Stimulated activated CD4-positive, alpha-beta T cell treated with anti-CD3 and anti-CD28 coated beads, TNF-alpha, amount 100 ng/mL, for 4 hours (primary cell): ENCODE measurements at places on chromosomes 12 and 14.

DNA sequence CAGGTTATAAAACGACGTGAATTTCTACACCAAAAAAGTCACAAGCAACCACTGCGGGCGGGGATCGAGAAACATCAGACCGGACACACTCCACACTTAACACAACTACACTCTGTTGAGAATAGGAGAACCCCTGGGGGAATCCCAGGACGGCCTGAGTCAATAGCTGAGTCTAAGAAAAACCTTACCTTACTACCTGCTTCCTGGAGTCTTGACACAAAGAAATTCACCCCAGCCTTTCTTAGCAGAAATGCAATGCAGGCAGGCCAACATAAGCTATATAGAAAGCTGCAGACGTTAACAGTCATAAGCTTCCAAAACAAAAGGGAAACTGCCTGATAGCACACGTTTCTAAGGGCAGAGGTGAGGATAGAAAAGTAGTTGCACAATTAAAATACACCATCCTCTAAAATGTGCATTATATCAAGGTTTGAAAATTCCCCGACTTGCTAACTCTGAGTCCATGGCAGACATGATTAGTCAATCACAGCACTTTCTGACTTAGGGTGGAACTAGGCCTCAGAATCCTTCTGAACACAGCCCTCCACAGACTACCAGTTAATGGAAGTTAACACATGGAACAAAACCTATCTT, 68.0 kb downstream of the CCDC88C start:
- no peak for DNase-seq

GRCh38 chr12:93008044-93008778, 79.1 kb upstream of the EEA1 start:
- no peak for DNase-seq

GRCh38 chr12:130145731-130146130, 16.5 kb upstream of the FZD10 start:
- DNase-seq, result no peak

GRCh38 chr12:132428936-132429601, 60.9 kb upstream of the FBRSL1 start:
- no peak for DNase-seq

- DNase-seq, result no peak
These were observed 40.7 kb upstream of the RIN3 start for GRCh38 chr14:92472860-92473259.

GRCh38 chr12:5267603-5268423, 164.1 kb upstream of the NTF3 start:
- no peak for DNase-seq

DNA sequence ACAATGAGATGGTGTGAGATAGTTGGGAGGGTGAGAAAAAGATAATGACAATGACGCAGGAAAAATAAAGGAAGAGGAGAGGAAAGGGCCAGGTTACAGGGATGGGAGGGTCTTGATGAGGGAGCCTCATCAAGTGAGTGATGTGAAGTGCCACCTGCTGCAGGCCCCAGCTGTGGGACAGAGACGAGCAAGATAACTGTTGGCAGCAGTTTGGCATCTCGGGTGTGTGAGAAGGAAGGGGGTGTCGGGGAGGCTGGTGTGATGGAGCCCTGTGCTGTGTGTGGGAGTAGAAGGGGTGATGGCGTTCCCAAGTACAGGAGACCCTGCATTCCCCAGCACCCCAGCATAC, 11.4 kb upstream of the TAC3 start:
- no peak for DNase-seq

GRCh38 chr12:9406564-9407424, 198.6 kb upstream of the PZP start:
- DNase-seq, result no peak

- DNase-seq, result no peak
These were observed 31.0 kb downstream of the GNPTAB start for GRCh38 chr12:101799774-101800173.

- no peak for DNase-seq
These were observed 64.1 kb downstream of the SYNE3 start for GRCh38 chr14:95452176-95452892.

DNA sequence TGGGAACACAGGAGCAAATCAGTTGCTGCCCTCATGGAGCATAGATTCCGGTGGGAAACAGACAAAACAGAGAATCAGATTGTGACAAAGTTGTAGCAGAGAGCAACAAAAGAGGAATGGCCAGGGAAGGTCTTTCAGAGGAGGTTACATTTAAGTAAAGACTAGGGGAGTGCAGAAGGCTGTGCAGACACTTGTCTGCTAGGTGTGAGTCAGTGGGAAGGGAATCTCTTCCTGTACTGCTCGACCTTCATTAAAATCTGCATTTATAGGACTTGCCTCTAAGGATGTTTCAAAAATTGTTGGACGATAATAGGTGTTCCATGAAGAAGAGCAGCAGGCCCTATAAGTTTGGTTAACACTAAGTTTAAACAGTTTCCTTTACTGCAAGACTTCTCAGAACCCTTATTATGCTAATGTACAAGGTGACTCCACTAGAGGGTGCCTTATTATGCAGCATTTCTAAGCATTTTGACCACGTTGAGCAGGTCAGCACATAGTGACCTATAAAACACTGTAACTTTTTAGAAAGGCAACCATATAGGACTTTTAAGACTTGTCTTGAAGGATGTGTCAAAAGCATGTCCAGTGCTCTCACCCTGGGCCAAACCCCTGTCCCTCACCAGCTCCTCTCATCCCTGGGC, 91.8 kb upstream of the RIC8B start:
- no peak for DNase-seq

- no peak for DNase-seq
These were observed 18.8 kb downstream of the SLC35F4 start for GRCh38 chr14:57847096-57847495.

- no peak for DNase-seq
These were observed 9.2 kb upstream of the HIP1R start for GRCh38 chr12:122825773-122826724.

DNA sequence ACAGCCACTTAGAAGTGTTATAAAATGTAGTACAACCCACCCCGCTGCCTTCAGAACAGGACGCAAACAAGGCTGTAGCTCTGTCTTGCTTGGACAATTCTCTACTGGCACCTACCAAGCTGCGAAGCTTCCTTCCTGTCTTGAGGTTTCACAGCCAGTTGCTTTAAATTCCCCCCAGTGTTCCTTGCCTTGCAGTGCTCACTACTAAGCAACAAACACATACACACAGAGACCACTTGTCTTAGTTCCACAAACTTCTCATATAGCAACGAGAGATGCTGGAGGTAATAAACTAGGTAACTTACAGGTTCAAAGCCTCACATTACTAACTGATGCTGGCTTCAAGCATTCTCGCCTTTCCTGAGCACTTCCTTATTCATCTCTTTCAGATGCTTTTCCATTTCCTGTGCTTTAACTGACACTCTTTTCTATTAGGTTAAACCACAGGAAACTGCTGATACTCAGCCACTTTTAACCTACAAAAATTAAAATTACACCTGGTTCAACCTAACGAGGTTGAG, 91.5 kb upstream of the PTGDR start:
- no peak for DNase-seq

DNA sequence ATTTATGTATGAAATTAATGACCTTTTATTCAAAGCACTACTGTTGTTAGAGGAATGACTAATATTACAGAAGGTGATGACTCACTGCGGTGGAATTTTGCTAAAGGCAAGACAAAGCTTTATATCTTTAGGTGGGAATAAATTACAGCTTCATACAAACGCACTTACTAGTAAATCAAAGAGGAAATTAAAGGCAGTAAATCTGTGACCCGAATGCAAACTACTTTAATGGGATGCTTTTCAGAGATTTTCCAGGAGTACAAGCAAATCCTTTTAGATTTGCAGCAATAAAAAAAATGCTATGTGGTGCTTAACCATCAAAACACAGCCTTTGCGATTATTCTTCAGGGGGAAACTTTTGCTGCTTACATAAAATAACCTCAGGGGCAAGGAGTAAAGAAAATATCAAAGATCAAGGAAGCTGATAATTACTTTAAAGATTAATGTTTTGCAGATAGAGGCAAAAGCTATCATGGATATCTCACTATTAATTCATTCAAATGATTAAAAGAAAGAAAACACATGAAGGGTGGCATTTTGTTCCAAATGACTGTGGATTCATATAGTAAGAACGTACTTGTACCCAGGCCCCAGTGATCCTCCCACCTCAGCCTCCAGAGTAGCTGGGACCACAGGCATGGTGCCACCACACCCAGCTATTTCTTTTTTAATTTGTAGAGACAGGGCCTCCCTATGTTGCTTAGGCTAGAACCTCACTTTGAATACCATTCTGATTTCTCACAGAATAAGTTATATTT, 98.9 kb downstream of the DENND5B start:
- DNase-seq, result no peak

DNA sequence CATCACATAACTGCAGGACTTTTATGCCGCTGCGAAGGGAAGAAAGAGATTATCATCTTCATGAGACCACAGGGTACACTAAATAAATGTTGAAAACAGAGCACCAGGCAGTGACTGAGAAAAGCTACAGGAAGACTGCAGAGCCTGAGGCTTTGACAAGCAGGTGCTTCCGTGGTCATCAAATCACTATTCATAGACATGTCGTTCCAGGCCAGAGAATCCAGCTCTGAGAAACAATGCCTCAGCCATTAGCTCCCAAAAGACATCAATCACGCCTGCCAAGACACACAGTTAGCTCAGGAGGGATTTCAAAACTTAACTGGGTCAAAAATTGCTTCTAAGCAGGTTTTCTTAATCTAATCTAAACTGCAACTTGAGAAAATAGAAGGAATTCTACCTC, 47.2 kb upstream of the GARIN6 start:
- no peak for DNase-seq

- DNase-seq, result no peak
These were observed 57.9 kb upstream of the CNOT2 start for GRCh38 chr12:70185301-70185700.

GRCh38 chr14:53375599-53375998, 222.5 kb upstream of the DDHD1 start:
- no peak for DNase-seq

DNA sequence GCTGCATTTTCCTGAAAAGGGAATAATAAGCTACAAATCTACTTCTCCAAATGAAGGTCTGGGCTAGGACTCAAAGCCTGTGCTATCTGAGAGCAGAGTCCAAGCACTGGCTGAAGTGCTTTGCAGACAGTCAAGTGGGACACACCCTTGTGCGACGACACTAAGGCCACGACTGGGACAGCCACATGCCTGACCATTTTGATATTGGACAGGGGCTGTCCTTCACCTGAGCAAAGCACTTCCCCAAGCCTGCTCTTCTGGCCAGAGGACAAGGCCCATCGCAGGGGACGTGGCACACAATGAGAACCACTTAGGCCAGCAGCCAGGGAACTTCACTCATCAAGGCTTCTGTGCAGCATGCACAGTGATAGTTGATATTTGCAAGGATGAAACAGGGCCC, 71.4 kb downstream of the RBM19 start:
- DNase-seq, result no peak

DNA sequence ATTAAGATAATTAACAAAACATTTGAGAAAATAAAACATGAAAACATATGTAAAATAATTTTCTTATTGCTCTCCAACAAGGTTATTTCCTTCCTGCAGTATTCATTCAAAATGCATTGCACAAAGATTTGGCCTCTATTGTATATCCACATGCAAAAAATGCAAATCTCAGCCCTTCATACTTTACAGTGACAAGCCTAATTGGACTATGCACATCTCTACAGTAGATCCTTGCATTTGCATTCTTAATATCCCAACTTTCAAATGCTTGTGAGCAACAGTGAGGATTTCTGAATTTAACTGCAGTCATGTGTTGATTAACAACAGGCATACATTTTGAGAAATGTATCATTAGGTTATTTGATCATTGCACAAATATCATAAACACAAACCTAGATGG, 333.7 kb downstream of the PAWR start:
- no peak for DNase-seq

DNA sequence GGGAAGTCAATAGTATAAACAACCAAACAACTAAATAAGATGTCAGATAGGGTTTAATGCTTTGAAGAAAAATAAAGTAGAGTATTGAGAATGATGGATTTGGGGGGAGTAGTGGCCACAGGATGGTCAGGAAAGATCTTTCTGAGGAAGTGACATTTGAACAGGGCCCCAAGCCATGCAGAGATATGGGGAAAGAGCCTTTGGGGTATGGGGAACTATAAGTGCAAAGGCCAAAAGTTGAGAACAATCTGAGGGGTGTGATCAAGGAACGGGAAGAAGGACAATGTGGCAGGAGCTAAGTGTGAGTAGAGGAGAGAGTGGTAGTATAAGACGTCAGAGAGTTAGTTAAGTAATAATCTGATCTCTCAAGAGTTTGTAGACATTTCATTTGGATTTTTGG, 1.3 kb downstream of the MRPS35 start:
- DNase-seq, result no peak

- DNase-seq, result no peak
These were observed 69.0 kb downstream of the PRIMA1 start for GRCh38 chr14:93719256-93719655.

GRCh38 chr14:36756226-36756625, 94.6 kb downstream of the PAX9 start:
- DNase-seq, result no peak

DNA sequence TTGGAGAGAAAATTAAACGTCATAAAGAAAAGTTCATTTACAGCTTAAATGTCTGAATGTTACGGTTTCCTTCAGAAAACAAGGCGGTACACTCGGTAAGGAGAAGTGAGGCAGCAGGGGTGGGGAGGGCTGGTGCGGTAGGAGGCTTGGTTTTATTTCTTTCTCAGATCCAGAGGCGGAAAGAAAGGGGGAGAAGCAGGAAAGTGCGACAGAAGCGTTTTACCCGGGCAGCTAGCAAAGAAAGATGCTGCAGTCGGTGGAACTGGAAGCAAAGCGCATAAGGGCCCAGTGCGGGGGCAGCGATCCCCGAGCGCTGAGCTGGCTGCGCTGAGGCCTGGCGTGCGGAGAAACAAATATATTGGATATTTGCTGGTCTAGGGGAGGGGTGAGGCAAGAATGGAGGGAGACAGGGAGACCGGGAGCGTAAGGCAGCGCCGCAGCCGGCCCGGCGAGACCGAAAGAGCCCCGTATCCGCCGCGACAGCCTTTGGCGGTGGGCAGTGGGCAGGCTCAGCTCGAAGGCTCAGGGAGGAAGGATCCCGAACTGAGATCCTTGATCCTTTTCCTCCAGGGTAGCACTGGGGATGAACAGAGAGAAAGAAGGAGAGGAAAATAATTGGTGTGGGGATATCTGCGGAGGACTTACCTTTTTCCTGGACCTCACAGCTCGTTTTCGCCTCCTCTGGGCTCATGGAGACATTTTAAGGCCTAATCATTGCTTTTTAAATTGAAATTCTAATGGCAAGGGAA, 6.4 kb upstream of the HOXC11 start:
- no peak for DNase-seq

DNA sequence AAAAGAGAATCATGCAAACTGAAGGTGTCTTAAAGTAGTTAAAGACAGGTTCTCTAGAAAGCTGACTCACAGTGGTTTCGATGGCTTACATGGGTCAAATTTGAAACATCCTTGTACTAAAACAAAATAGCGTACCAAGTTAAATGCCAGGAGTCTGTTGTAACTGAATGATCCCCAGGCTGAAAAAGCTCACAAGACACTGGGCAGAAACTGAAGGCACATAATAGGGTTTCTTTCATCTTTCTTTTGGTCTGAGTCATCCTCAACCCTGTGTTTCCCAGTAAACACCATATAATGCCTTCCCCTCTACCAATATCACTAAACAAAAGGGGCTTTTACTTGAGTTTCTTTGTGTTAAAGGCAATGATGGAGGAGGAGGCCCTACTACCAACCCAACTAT, 12.8 kb downstream of the ZFYVE1 start:
- DNase-seq, result no peak

- no peak for DNase-seq
These were observed 276.5 kb upstream of the AMIGO2 start for GRCh38 chr12:47356129-47356700.
